ENCODE measurements at places on chromosomes 2 and 18.
A peak's percentile ranks its signal among the peaks of the same experiment; 100 is the strongest.

DNA sequence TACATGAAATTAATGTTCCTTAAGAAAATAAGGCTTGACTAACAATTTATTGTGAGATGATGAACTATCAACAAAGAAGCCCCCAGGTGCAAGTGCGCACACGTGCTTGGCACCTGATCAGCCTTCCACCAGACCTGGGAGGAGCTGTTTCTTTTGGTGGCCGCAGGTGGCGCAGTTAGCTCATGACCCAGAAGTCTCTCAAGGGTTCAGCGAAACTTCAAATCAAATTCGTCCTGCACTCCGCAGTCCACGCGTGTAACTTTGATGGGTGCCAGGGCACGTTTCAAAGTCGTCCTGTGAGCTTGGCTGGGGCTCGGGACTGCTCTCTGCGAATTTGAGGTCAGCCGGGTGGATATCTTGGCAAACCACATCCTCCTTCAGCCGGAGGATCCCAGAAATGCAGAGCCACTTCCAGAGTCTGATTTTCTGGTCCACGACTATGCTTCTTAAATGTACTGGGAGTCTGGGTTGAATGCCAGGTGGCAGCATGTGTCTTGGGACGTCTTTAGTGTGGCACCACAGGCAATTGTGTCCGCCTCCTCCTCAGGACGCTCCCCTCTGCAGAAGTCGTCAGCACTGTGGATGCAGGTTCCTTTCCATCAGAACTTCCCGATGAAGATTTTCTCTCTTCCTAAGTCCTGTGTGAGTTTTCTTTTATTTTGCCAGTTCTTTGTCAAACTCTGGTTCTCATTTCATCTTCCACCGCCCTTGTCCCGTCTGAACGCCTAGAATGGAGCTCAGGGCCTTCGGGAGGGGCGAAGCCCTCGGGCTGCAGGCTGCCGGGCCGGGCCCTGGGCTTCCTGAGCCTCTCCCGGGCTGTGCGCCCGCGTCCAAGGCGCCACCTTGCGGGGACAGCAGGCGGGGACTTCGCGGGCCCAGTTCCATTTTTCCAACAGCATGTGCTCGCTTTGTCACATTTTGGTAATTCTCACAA lies 61.3 kb upstream of the RAPGEF4 start:
- no peak for DNase-seq

GRCh38 chr18:42176599-42176998 lies 221.6 kb downstream of the PIK3C3 start:
- DNase-seq = no peak

DNA sequence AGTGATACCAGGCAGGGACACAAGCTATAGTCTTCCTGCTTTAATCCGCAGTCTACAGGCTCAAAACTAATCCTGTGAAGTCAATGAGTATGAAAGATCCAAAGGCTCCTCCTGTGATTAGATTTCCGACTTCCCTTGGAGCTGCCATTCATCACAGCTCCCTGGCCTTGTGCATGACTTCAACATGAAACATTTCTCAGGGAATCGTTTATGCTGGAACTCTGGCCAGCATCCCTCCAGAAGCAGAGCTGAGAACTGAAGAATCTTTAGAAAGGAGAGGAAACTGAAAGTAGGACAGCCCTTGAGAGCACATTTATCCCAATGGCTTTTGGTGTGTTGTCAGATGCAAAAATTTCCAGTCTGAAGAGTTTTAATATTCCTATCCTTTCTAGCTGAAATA lies 84.3 kb upstream of the SESTD1 start:
- DNase-seq = no peak

DNA sequence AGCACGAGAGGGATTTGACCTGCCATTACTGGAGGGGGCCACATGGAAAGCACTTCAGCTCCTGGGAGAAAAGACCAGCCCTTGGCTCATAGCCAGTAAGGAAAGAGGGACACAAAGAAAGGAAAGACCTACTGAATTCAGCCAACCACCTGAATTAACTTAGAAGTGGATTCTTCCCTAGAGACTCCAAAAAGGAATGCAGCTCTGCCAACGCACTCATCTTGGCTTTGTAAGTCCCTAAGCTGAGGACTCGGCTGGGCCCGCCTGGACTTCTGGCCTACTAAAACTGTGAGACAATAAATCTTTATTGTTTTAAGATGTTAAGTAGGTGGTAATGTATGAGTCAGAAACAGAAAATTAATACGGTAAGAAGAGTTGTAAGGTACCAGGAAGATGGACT lies 11.5 kb downstream of the ATF2 start:
- DNase-seq = no peak

DNA sequence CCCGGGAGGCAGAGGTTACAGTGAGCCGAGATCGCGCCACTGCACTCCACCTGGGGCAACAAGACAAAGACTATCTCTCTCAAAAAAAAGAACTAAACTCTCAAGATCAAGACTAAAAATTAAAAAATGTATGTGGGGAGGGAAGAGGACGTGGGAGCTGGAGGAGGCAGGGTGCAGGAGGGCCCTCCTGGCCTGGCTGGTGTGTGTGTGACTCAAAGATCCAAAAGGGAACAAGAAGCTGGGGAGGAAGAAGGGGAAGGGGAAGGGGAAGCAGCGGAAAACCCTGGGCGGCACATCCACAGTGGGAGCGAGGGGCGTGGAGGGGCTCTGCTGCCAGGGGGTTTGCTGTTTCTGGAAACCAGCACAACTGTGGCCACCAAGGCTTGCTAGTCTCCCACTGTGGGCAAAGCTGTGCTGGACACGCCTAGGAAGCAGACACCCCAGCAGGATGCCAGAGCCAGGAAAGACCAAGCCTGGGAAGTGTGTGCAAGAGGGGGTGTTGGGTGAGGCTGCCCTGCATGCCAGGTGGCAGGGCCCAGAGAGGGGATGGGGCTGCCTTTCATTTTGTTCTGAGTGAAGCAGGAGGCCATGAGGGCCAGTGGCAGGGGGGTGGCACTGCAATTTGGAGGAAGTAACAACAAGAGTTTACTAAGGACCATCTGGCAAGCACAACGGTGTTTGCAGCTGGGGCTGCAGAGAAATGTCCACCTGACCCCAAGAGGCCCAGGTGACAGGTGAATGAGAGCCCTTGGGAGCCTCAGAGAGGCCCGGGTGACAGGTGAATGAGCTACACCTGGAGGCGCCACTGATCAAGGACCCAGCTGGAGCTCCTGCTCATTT lies 44.5 kb downstream of the ANO7 start:
- DNase-seq = no peak

- DNase-seq = no peak
Measured at GRCh38 chr2:38617301-38617700, 14.6 kb upstream of the HNRNPLL start.

DNA sequence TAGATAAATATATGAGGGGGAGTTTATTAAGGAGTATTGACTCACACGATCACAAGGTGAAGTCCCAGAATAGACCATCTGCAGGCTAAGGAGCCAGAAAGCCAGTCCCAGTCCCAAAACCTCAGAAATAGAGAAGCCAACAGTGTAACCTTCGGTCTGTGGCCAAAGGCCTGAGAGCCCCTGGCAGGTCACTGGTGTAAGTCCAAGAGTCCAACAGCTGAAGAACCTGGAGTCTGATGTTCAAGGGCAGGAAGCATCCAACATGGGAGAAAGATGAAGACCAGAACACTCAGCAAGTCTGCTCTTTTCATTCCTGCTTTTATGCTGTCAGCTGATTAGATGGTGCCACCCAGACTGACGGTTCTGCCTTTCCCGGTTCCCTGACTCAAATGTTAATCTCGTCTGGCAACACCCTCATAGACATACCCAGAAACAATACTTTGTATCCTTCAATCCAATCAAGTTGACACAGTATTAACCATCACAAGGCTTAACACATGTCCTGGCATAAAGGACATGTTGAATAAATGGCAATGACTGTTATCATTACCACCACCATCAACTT lies 56.7 kb downstream of the MAPK4 start:
- DNase-seq = no peak

DNA sequence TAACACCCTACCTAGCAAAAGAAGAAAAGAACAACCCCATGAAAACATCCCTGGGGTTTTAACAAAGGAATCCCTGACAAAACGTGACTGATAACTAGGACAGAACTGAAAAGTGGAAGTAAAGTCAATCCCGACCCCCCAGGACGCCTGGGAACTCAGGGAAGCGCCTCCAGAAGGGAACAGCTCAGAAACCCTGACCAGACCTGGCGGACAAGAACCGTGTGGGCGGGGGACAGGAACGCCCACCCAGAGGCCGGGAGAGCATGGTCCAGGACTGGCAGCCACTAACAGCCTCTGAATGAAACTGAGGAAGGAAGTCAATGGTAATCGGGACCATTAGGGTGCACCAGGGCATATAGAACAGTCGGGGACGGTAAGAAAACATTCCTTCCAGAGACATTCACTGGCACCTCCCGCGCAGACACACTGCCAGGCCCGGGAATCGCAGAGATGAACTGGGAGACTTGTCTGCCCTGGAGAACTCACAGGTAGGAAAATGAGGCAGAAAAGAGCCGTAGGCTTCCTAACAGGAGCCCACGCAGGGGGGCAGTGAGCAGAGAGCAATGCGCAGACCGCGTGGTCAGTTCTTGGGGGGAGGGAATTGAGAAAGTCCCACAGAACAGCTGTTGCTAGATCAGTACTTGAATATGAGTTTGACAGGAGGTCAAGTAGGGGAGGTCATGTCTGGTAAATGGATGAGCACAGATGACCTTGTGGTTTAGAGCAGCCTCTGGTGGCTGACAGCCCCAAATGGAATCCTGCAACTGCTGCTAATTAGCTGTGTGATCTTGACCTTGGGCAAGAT lies 1.3 kb upstream of the TBC1D8 start:
- no peak for DNase-seq

GRCh38 chr2:40353231-40353630 lies 98.7 kb downstream of the SLC8A1 start:
- DNase-seq = no peak

DNA sequence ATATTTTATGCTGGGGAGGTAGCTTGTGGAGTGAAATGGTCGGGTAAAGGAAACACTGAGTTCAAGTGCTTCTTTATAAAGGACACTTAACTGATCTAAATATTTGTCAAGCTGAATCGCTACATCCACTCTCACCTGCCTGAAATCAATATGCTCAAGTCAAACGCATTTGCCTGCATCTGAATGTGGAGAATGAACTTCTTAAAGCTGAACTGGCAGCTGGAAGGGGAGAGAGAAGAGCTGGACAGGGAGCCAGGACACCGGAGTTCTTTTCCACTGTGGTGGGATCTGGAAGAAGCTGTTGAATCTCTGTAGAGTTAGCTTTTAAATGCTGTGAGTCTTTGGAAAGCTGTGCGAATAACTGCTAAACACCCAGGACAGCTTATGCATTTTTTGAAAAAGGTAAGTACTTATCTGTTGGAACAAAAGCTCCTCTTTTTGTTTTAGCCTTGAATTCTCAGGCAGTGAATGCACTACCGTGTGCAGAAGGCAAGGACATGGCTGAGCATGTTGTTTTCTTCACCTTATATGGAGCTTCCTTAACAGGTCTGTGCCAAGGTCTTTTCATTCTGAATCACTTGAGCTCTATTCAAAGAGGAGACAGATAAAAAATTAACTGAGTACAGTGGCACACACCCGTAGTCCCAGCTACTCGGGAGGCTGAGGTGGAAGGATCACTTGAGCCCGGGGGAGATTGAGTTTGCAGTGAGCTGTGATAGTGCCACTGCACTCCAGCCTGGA lies 74.2 kb upstream of the KLF7 start:
- no peak for DNase-seq

- DNase-seq = no peak
Measured at GRCh38 chr18:26989842-26990241, 124.3 kb upstream of the AQP4 start.

DNA sequence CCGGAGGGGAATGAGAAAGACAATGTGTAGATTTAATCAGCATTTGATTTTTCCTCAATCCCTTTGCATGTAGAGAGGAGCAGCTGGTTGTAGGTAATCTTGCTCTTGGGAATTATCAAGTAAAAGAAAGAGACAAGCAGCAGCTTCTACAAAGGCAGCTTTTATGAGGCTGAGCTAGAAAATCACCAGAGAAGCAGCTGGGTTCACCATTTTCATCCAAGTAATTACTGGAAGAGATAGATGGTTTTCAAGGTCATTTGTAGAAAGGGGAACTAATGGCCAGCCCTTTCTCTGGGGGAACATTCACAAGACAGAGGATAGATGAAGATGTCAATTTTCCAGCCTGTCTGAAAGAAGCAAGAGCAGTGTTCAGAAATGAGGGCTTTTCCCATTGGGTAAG lies 113.0 kb downstream of the RND3 start:
- no peak for DNase-seq

DNA sequence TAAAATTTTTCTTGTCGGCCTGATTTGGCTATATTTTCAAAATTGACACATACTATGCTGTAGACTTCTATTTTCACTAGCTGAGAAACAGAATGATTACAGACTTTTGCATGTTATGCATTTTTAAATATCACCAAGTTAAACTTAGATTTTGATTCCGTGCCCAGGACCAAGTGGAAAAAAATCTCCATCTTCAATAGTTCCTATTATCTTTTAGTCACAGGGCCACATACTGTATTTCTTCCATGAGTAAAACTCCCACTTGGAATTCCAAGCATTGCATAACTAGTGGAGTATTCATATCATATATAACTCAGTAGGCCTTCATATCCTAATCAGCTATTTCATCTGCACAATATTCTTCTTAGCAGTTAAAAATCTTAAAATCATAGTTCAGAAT lies 470.9 kb downstream of the ARHGAP15 start:
- no peak for DNase-seq

- peak; percentile 26 for DNase-seq
Measured at GRCh38 chr18:2846636-2847316, at the start of gene EMILIN2. TSS of gene EMILIN2 (plus strand) at chr18:2847006. CDS start at chr18:2847189, 183 bp downstream.

DNA sequence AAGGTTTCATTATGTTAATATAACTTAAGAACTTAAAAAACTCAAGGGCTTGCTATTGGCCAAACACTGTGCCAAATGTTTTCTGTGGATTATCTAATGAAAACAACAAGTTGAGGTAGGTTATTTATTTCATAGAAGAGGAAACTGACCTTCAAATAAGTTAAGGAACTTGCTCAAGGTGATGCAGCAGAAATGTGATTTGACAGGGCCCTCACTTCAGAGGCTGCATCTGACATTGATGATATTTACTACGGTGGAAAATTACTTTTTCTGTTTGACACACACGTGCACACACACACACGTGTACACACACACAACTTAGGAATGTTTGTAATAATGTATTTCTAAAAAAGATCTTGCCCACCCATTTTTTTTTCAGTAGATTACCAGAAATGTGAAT lies 137.2 kb upstream of the CXCR4 start:
- DNase-seq = no peak

- no peak for DNase-seq
Measured at GRCh38 chr2:165618806-165619205, 149.3 kb downstream of the CSRNP3 start.

DNA sequence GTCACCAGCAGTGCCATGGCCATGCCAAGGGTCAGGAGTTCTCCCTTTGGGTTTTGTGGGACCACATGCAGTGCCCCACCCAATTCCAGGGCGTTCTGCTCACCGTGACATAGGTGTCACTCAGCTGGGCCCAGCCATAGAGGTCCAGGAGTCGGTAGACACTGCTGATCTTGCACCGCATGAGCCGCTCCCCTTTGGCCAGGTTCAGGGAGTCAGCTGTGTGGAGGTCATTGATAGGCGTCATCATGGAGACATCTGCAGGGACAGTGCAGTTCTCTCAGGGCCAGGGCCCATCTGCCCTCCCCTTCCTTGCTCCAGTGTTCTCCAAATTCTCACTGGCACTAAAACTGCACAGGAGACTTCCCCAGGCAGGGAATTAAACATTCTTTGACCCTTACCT lies 71.9 kb downstream of the ADD2 start:
- no peak for DNase-seq

GRCh38 chr18:49026501-49027373 lies 76.0 kb upstream of the SMAD7 start:
- DNase-seq = no peak

- DNase-seq = no peak
Measured at GRCh38 chr2:15706986-15707632, 115.4 kb downstream of the DDX1 start.

GRCh38 chr2:27078267-27079194 lies at the start of gene EMILIN1:
TSS of gene EMILIN1 (plus strand) at chr2:27078615. CDS start at chr2:27079066, 451 bp downstream.
- DNase-seq = no peak
